Bone marrow (tissue), 2 donors: ENCODE measurements at places on chromosomes 6 and 20.
A peak's percentile ranks its signal among the peaks of the same experiment; 100 is the strongest.

GRCh38 chr6:134352786-134353480, 35.0 kb upstream of the SGK1 start:
- no peak for DNase-seq

DNA sequence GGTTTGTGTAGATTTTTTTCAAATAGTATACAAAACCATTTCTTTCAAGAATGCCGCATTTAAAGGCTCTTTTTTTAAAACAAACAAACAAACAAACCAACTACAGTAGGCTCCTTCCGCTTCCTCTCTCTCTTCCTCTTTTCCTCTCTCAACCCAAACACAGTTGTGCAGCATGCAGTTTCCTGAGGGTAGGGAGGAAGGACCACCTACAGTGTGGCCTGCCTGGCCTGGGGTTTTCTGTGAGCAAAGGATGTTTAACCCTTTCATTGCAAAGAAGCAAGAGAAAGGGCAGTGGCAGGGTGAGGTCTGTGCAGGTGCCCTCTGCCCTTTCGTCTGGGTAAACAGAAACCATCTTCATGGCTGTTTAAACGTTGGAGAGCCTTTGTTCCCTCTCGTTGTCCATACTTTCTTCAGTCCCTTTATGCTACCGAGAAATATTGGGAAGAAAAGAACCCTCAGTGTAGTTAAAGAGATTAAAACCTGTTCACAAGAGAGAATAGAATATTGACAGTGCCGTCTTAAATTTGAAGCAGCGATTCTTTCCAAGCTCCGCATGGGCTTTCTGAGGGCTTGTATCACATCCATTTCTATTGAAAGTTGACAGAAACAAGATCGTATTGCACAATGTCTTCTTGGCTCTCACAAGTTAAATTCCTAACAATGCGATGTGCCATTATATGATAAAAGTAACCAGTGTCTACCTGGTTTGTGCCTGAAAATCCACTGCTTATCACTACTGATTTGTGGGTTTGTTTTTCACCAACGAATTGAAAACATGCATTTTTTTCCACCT, 215.5 kb upstream of the SNX9 start:
- DNase-seq: peak; percentile 33

DNA sequence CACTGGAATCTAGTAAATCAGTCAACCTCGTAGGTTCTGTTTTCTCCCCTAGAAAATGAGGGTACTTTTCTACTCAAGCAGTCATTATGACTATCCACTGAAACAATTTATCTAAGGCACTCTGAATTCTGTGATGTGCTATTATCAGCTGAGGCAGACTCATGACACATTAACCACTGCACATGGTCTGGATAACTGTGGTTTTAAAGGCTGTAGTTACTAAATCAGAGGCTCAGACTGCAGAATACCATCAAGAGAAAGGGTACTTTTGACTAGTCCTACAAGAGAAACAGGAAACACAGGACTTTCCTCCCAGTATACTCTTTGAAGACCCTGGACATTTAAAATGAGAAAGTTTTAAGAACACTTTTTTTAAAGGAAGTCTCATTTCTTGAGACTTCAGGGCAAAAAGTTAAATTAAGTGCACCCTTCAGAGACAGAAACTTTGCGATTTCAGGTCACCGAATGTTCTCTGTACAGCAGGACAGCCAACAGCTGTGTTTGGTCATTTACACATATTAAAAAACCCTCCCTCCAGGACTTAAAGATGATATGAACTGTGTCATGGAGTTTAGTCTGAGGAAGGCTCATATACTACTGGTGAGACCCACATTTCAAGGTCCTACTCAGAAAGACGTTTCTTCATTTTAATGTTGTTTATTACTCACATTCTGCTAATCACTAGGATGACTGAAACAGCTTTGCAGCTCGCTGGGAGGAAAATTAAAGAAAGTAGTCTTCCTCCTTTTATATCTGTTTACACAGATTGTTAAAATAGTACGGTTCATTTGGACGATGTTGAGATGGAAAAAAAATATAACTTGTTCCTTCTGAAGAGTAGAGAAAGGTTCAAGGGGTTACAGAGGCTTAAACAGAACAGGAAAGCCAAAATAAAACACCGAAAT, 19.9 kb downstream of the ATXN1 start:
- DNase-seq: no peak

DNA sequence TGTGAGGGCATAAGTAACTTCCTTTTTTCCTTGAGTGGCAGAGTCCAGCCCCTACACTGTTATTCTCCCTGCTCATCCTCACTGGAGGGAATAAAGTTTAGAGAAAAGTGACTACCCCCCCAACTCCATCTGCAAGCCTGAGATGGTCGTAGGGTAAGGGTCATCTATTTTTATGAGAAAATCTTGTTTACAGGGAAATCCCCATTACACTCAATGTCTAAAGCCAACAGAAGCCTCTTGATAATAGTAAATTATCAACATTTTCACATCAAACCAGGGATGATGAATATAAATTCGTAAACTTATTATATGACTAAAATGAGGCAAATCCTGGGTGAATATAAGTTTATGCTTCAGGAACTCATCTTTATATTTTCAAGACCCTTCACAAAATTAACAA, 174.0 kb upstream of the KCNK16 start:
- no peak for DNase-seq

- DNase-seq: no peak
Measured at GRCh38 chr6:4280707-4281106, 145.3 kb upstream of the ECI2 start.

- DNase-seq: no peak
Measured at GRCh38 chr6:143362192-143362558, 88.3 kb downstream of the ADAT2 start.

DNA sequence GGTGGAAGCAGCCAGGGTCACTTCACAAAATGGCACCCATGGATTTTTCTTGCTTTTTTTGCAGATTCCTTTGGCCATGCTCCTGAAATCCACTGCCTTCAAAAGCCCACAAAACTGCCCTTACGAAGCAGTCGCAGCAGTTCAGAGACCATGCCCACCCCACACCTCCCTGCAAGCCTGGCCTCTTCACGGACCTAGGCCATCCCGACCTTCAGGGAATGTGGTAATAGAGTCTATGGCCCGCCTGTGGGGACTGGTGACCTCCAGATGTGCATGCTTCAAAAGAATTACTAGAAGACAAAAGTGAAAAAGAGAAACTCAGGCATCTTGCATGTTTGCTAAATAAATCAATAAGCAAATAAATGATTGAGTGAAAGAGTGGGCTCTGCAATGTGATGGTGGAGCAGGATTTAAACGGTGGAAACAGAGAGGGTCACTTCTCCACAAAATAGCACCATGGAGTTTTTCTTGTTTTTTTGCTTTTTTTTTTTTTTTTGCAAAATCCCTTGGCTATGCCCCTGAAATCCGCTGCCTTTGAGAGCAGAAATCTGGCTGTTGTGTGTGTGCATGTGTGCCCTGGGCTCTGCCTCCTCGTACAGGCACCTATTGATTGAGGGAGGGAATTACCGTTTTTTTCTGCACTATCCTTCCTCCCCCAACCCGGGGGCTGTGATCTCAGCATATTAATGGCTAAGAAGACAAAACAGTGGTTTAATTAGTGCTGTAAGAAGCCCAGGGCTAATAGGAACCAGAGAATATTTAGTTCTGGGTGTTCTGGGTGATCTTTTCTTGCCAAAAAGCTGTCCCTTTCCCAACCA, 107.4 kb downstream of the PXDC1 start:
- no peak for DNase-seq

GRCh38 chr6:10555625-10556309, 34.6 kb downstream of the GCNT2 start:
- no peak for DNase-seq

- no peak for DNase-seq
Measured at GRCh38 chr20:46688151-46689081, 828 bp downstream of the TP53RK start.

DNA sequence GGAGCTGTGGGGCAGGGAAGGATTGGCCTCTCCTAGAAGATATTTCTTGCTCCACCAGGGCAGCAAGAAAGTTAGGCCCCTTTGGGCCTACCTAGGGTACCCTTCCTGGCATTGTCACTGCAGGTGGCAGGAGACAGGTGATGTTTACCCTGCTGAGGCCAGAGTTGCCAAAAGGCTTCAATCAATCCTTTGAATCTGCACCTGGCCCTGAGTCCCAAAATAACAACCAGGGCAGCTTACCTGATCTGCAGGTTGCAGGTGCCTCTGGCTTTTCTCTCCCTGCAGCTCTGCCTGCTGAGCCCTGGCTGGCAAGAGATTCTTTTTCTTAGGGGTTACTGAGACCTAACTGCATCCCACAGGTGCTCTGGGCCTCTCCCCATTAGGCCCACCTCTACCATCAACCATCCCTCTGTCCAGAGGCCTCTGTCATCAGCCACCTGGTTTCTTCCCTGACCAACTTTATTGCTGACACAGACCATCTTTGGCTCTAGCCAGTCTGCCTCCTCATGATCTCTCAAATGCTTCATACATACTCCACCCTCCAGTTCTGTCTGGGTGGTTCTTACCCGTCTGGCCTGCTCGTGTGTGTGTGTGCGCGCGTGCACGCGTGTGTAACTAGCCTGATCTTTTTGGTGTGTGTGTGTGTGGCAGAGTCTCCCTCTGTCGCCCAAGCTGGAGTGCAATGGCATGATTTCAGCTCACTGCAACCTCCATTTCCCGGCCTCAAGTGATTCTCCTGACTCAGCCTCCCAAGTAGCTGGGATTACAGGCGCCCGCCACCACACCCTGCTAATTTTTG, 13.7 kb downstream of the BCL2L1 start:
- no peak for DNase-seq

DNA sequence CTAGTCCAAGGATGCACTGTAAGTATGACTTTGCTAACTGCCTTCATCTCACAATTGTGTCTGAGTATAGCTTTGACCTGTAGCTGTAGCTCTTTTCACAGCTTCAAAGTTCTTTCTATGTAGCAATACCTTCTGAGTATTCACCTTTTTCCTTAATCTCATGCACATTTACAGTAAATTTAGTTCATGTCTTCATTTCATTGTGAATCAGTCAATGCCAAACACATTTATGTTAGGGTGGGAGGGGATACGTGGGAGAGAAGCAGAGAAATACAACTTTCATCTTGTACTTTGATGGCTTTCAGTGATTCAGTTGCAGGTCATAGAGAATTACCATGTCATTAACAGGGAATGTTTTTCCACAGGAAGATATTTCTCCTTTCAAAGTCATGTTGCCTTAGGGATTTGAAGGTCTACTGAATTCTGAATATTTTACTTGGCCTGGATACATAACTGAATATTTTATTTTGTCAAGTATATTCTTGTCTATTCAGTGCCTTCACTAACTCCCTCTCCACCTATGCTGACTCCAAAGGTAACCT, 119.2 kb downstream of the TINAG start:
- no peak for DNase-seq

GRCh38 chr20:775679-776135, 7.4 kb upstream of the SLC52A3 start:
- DNase-seq: no peak

- DNase-seq: no peak
Measured at GRCh38 chr6:113411011-113411410, 446.1 kb upstream of the MARCKS start.

DNA sequence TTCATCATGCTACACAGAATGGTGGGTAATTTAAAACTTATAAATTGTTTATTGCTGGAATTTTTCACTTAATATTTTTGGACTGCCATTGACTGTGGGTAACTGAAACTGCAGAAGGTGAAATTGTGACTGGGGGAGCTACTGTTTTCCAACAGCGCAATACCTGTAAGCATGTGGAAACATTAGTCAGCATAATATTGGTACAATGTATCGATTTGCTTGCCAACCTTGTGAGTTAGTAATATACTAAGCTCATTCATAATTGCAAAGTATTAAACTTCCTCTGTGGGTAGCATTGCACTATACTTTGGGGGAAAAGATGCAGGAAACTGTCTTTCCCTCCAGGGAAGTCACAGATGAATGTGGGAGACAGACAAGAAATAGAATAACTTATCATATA, 766.5 kb downstream of the HDGFL1 start:
- no peak for DNase-seq

DNA sequence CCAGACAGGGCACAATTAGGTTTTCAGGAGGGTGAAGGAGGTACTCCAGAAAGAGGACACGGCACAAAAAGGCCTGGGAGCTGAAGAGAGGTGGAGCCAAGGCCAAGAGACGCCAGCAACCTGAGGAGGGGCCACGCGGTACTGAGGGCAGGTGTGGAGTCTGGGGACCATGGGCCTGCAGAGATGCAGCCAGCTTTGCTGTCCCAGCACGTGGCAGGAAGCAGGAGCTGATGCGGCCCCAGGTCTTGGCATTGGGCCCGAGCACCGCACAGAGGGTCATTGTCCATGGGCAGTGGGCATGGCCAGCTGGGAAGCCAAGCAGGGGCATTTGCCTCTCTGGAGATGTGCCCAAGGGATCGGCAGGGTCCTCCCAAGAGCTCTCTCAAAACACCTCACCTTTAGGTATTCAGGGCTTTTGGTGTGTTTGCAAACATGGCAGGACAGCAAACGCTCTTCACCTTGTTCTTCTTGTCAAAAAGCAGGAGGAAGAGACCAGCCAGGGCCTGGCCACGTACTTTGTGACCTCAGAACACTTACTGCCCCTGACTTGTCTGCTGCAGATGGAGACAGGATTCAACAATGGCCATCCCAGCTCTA, 1.4 kb upstream of the BPIFB1 start:
- DNase-seq: no peak

GRCh38 chr6:41727705-41728072, 7.7 kb downstream of the TFEB start:
- no peak for DNase-seq

- no peak for DNase-seq
Measured at GRCh38 chr20:9301129-9302090, 213.0 kb upstream of the LAMP5 start.

DNA sequence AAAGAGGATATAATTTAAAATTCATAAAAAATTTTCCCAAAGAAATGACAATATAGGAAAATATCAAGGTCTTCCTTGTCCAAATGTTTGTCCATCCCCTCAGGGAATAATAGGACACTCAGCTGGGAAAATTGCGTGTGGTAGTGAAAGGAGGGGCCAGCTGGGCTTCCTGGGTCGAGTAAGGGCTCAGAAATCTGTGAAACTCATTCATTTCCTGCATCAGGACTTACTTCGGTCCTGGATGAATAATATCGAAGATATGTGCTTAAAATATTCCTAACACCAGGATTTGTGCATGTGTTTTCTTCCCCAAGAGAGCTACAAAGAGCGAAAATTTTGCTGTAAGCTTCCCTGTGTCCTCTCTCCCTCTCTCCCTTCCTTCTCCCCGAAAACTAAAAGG, 118.2 kb upstream of the GJE1 start:
- DNase-seq: no peak

DNA sequence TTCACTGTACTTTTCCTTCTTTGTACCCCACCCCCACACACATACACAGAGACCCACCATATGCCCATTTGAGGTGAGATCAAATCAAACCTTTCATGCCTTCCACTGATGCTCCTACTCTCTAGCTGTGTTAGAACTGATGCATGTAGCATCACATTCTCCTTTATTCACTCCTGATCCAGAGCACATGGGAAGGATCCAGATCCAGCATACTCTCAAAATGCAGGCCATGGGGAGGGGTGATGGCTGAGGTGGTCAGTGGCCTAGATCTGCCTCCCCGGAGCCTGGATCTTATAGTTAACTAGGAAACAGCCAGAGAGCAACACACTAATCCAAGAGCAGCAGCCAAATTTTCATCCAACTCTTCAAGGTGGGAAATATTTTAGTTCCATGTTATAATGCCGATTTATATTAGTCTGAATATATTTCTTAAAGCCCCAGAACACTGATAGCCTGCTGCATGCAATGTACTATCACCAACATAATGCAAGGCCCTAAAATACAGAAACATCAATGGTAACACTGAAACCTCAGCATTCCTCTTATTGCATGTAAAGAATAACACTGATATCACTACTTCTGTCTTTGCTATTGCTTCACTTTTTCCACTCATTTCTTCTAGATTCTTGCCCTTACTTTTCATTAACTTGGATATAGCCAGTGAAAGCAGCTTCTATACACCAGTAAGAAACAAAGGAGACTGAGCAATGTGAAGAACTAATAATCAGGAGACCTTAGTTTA, 126.8 kb upstream of the BEND6 start:
- DNase-seq: no peak
